ENCODE measurements at places on chromosomes 6 and 20.

- no peak for DNase-seq
Measured at GRCh38 chr6:107641071-107641470, 151.2 kb downstream of the SOBP start.

DNA sequence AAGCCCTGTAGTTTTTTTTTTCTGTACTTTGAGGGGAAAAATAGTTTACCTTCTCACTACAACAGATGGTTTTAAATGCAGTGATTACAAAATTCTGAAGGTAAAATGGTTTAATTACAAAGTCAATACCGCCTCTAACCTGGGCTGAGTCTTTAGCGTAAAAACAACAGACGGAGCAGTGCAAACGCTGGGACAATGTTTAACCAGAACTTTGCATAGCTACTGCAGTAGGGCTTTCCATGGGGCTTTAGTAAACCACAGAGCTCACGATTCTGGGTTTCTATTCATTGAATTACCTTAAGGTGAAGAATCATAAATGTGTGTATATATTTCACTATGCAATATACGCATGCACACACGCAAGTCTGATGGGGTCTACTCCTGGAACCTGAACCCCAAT lies 77.9 kb downstream of the RFX6 start:
- DNase-seq: no peak

DNA sequence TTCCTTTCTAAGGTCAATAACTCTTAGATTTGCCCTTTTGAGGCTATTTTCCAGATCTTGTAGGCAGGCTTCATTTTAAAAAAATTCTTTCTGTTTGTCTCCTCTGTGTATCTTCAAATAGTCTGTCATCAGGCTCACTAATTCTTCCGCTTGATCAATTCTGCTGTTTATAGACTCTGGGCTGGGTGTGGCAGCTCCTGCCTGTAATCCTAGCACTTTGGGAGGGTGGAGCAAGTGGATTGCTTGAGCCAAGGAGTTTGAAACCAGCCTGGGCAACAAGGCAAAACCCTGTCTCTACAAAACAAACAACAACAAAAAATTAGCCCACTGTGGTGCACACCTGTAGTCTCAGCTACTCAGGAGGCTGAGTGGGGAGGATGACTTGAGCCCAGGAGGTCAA lies 40.0 kb upstream of the SCP2D1 start:
- DNase-seq: no peak

DNA sequence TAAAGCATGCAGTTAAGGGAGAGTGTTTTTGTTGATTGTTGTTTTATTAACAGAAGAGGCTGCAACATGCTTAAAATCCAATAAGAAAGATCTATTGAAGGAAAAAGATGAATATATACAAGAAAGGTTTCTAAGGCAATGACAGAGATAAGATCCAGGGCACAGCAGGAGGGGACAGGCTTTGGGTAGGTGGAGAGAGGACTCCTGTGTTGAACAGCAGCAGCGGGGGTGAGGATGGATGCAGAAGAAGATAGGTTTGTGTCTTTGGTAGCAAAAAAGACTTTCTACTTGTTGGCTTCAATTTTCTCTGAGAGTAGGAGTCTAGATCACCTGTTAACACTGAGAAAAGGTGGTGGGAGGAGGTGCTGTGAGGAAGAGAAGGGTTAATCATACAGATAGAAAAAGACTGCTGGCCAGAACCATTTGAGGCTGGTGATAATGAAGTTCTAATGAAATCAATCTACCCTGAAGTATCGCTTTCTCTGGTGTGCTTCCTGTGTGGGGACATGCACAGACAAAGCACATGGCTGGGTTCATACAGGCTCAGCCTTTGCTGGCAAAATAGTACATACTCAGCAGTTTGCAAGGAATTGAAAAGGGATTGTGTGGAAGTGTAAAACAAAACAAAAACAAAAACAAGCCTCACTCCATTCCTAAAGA lies 17.2 kb upstream of the DST start:
- no peak for DNase-seq

DNA sequence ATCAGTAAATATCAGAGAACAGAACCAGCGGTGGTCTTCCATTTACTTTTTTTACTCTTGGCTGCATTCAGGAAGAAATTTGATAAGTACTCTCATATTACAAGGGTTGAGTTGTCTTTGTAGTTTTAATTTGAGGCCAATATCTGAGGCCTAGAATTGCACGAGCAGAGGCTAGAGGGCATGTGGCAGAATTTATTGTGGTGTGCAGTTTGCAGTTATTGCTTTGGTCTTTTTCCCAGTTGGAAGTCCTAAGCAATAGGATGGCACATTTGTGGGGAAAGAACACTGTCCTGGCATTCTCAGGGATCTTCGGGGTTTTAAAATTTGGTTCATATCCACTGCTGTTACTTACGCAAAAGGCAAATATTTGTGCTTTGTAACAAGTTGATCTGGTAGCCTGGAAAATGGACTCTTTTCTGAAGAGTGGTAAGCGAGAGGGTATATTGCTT lies 66.0 kb downstream of the CTNNBL1 start:
- DNase-seq: no peak

DNA sequence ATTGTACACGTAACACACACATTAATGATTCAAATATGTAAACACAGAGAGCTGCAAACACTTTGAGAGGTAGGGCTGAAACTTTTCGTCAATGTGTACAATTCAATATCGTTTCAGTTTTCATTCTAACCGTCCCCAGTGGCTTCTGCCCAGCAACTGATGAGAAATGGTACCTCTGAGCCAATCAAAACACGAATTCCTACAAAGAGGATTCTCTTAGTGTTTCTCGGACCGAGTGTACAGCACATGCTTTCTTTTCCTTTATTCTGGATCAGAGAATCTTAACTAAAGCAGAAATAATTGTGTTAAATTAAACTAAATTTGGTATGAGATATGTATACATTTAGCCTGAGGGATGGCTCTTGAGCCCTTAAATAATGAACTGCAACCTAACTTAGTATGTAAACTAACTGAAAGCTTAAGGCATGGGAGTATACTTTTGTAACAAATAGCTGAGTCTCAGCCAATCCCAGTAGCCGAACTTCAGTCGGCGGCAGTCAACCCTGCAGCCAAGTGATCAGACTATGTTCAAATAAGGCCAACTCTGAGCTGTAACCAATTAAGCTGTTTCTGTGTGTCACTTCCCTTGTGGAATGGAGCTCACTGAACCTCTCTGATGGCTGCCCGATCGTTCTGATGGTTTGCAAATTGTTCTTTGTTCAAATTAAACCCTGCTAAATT lies 16.1 kb downstream of the BTN2A1 start:
- peak; percentile 61 for DNase-seq

DNA sequence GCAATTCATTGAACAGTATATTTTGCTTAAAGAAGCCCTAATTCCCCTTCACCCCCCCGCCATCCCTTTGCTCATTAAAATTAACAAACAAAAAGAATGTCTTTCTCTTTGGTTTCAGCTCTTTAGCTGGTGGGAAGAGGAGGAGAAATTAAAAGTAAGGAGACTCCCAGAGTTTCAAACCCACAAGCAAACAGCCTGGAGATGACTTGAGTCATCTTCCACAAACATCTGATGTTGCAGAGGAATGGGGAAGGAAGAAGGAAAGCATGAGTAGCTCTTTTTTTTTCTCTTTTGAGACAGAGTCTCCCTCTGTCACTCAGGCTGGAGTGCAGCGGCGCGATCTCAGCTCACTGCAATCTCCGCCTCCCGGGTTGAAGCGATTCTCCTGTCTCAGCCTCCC lies 189.6 kb downstream of the ADAT2 start:
- DNase-seq: no peak

DNA sequence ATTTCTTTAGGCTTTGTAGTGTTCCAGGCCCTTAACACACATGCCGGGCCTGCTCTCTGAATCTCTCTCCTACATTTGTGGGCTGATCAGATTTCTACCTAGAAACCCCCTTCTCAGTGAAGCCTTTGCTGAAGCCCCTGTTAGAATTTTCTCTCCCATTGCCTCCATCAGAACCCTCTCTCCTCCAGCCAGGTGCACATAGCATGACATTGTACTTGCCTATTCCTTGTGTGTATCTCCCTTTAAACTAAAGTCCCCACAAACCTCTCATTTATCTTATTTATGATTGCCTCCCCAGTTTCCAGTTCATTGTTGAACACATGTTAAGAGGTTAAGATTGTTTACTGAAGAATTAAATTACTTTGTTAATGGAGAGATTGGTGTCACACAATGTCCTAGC lies 325.5 kb upstream of the CITED2 start:
- DNase-seq: no peak

- no peak for DNase-seq
Measured at GRCh38 chr6:16477367-16478149, 239.2 kb downstream of the GMPR start.

GRCh38 chr20:14955399-14955798 lies 618.0 kb upstream of the FLRT3 start:
- DNase-seq: no peak

DNA sequence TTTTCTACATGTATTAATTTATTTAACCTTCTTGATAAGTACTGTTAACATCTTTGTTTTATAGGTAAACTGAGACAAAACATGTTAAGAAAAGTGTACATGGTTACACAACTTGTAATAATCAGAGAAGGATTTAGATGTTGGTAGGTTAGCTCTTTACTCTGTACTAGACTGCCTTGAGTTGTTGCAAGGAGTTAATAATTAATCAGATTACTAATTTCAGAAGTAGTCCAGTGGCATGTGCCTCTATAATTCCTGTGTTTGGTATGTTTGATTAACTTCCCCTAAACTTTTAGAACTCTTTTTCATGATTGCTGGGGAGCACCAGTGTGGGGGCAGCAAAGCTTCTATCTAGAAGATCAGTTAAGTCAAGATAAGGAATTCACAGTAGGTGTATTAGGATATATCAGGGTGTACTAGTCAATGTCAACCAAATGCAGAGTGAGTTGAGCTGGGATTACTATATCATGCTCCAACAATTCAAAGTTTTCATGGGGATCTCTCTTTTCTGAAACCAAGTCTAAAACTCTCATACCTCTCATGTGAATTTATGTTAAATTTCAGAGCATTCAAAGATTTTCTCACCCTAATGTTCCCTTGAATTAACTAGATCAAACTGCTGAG lies 129.7 kb upstream of the AHI1 start:
- no peak for DNase-seq

DNA sequence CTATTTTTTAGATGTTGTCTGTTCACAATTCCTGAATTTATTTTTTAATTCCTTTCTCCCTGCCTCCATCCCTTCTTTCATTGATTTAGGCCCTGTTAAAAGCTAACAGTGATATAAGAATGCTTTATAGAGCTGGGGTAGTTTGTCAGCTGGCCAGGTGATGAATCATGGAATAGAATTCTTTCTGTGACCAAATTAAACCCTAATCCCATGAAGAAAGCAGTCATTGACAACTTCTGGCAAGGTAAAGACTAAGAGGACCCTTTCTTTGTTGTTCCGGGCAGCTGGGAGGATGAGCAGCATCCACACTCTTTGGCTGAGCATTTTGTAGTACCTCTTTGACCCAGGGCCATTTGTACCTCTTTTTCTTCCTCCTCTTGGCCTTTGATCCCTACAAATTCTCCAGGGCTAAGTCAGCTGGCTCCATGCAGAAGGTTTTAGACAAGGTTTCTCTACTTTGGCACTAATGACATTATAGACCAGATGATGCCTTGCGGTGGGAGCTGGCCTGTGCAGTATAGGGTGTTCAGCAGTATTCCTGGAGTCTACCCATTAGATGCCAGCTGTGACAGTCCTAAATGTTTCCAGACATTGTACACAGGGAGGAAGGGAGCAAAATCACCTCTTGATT lies 102.9 kb downstream of the SLX4IP start:
- no peak for DNase-seq

DNA sequence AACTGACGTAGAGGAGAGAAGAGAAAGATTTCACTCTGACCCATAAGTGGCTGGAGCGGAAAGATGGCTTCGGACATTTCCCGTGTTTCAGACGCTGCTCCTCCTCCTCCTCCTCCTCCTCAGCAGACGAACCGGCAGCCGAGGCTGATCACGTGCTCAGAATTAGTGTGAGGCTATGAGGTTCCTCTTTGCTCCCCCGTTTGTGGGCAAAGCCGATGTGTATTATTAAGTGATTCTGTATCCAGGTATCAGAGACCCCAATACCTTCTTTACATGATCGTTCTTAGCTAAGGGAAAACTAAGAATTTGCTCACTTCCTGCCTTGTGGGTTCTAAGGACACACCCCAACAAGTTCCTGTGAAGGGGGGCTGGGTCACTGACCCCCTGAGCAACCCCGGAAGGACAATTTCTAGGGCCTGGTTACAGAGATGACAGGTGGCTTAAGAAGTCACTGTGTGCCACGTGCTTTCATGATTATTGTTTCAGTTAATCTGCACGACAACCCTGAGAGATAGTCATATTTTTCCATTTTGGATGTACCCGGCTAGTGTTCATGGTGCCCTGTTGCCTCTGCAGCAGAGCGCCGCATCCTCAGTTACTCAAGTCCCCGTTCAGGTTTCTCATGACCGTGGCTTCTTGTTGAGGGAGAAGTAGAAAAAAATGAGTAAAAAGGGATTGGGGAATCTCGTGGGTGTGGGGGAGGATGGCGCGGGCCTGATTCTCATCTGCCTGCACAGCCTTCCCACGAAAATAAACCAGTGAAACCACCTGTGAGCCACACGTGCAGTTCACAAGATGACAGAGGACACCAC lies 671.8 kb downstream of the QKI start:
- DNase-seq: no peak

- DNase-seq: no peak
Measured at GRCh38 chr20:13141546-13141945, 79.5 kb upstream of the ISM1 start.

- no peak for DNase-seq
Measured at GRCh38 chr6:139490482-139490881, 116.0 kb upstream of the CITED2 start.

DNA sequence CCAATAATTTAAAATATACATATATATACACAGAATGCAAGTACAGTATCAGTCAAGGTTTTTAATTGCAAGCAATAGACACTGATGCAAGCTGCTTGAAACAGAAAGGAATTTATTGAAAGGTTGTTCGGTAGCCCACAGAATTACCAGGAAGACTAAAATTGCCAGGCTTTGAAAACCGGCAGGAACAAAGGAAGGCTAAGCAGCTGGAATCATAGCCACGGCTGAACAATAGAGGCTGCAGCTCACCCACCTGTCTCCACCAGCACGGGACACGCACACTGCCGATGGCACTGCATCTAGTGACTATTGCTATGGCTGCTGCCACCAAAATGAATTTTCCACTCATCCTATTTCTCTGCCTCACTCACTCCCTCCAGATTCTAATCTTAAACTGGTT lies 22.0 kb upstream of the L3MBTL3 start:
- DNase-seq: no peak

DNA sequence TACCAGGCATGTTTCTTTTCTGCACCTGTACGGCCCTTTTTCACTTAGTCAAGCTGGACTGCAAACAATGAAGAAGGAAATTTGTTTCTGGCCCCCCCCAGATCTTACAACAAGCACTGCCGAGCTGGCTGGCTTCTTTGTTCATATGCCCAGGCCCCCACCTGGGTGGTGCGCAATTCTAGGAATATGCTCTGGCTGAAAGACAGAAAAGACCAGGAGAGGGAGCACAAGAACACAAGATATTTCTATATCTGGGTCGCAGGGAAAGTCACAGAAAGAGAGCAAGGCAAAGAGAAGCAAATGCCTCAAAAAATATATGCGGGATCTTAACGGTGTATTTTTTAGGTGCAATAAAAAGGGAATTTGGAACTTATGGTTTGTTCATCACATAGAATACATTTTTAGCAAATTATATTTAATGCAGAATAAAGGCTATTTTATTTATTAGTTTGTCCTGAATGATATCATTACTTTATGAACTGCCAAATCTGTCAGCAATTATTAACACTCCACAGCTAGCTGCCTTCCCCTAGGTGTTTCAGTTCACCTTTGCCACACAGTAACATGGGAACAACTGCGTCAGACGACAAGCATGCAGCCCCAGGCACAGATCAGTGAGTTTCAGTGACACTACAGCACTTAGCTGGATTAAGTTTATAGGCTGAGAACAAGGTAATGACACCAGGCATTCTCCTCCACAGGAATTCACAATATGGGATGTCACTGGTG lies 76.5 kb downstream of the GJA10 start:
- no peak for DNase-seq

Measured in T-helper 17 cell (primary cell).